ENCODE measurements at places on chromosomes 6 and 20. TPM values are rescaled to one million over a fixed set of nuclear protein-coding genes. Genes with fewer than 3 reads are reported as not detected.

DSP gene
- 41.5 TPM for total RNA-seq

RIPPLY2 gene
- total RNA-seq: 0.32 TPM

TREML2 gene
- total RNA-seq: not detected

DAAM2 gene
- total RNA-seq: 0.14 TPM

STK4 gene
- total RNA-seq: 13.4 TPM

TRAPPC3L gene
- not detected for total RNA-seq

ZNF451 gene
- total RNA-seq: 10.6 TPM

RAET1L gene
- total RNA-seq: 0.44 TPM

SRSF12 gene
- total RNA-seq: 1.6 TPM

SULF2 gene
- total RNA-seq: 21.6 TPM

All from A549 treated with Hydrocortisone at 1 μM for 4 hours (cell line).